ENCODE measurements at places on chromosomes 3 and 15.

DNA sequence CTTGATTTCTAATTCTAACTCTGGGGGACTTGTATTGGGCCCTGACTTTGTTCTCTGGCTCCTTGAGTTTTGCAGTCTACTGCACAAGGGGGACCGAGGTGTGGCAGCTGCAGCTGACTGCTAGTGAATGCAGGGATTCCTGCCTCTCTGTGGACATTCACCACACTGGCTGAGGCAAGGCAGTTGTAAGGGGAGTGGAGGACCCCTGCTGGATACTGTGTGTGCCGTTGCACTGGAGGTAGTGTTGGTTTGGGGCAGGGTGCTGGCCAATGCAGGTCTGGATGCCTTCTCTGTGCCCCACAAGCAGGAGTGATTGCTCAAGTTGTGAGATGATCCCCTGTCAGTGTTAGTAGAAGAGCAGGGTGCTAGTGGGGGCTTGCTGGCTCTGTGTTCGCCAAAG is 626.1 kb downstream of the SQOR start:
- no peak for DNase-seq

DNA sequence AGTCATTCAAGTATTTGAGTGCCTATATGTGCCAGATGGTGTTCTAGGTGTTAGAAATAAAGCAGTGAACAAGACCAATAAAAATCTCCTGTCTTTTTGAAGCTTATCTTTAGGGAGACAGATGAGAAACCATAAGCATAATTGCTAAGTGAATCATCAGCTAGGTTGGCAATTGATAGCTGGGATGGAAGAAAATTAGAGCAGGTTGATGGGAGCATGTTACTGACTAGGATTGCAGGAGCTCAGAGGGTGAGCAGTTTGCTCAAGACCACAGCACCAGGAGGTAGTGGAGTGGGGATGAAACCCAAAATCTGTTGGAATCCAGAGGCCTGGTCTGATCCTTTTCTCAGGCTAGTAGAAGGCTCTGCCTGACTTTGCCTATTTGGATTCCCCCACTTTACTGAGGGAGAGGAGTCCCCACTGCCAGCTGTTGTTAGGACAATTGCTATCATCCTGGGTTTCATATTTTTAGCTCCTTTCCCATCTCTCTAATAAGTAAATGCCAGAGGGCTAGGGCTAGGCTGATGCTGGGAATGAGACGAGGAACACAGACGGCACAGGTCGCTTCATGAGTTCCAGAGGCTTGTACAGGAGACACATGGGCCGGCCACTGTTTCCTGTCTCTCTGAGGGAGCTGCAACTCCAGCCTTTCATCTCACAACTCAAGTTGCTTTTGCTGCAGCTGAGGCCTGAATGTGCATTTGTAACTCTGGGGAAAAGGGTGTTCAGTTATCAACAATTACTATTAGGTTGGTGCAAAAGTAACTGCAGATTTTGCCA is 102.9 kb downstream of the CACNA1D start:
- no peak for DNase-seq

DNA sequence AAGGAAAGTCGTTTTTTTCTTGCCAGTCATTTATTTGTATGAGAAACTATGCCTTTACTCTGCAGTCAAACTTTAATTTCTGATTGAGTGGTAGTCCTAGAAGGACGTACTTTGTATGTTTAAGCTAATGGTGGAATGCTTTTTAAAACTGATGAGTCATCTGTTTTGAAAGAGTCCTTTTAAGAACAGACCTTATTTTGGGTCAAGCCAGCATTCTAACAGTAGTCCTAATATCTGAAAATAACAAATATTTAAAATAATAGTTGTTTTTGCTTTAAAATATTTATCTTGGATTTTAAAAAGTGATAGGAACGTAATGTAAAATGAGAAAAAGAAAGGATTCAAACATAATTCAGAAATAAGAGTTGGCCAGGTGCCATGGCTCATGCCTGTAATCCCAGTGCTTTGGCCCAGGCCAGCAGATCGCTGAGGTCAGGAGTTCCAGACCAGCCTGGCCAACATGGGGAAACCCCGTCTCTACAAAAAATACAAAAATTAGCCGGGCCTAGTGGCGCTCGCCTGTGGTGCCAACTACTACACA is 1.3 kb upstream of the LRRC58 start:
- DNase-seq = no peak

DNA sequence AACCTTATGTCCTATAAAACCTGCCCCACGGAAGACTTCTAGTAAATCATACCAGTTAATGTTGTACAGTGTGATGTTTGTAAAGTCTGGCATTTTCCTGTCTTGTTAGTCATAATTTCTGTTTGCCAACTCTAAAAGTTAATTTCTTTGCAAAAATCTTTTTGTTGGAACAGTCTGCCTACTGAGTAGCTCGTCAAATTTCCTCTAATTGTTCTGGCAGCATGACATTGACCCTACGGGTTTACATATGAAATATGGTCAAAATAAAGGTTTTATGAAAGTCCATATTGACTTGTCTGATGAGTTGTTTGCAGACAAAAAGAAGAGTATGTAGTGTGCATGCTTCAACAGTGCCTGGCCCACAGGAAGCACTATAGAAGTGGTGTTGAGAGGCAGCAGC is 79.8 kb upstream of the SOX2 start:
- DNase-seq = no peak

DNA sequence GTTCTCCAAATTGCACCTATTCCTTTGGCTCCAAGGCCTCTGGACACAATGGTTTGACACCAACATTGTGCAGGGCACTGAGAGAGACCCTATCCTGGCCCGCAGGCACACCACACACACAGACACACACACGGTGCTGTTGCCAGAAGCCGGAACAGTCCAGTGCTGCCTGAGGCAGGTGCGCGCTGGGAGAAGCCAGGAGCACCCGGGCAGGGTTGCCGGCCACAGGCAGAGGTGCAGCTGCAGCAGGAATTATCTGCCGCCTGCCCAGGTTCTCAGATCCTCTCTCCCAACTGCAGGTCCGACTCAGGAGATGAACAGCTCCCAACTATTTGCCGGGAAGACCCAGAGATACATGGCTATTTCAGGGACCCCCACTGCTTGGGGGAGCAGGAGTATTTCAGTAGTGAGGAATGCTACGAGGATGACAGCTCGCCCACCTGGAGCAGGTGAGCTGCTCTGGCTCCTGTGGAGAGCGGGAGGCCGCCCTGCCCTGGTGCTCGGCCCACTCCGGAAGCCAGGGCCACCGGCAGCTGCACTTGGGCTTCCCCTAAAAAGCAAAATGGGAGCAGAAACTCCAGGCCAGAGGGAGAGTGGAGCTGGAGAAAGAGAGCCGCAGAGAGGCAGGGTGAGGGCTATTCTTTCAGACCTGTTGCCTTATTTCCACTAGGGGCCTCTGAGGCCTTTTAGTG is 42.9 kb downstream of the CHDH start:
- DNase-seq = peak; percentile 24

GRCh38 chr3:159378396-159379194 is 576.7 kb downstream of the MFSD1 start:
- DNase-seq = peak; percentile 12

GRCh38 chr3:71430941-71431552 is 152.5 kb downstream of the FOXP1 start:
- no peak for DNase-seq

GRCh38 chr15:96087180-96087884 is 243.2 kb upstream of the NR2F2 start:
- DNase-seq = no peak

DNA sequence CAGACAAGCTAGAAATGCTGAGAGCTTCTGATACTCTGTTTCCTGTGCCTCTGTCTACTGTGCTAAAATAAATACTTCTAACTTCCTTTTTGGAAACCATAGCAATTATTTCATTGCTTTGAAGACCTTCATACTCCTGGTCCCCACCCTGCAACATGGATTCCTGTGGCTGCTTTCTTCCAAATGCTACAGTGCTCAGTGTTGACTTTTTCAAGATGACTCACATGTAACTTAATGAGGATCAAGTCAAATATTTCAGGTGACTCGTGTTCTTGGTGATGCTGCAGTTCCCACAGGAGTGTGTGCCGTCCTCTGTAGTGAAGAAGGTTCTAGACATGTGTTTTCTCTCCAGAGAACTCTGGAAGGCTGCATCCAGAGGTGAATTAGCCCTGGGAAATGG is 288.6 kb downstream of the CLSTN2 start:
- no peak for DNase-seq

DNA sequence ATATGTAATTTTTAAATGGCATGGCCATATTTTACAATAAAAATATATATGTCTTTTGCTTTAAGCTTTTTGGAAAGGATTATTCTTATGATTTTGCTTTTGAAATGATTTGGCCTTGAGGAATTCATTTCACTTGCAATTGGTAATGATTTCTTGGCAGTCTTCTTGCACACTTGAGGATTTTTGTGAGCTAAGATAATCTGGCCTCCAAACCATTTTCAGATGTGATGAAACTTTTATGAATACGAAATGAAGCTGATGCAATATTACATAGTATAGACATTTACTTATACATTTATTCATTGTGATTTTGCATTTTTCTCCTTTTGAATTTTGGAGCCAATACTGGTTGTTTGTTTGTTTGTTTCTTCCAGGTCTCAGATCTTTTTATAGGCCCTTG is 6.4 kb upstream of the SH2D7 start:
- no peak for DNase-seq

DNA sequence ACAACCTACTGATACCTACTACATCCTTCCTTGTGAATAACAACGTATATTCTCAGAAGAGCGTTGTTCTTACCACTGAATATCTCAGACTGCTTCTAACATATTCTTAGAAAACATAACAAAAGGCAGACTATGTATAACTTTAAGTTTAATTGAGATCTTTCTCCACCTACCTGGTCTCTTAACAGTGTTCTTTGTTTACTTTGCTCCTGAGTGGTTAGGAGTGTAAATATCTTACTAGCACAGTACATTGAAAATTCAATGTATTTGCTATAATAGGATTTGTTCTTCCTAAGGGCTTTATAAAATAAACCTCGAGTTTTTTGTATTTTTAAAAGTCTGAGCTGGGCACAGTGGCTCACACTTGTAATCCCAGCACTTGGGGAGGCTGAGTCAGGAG is 7.9 kb upstream of the BLM start:
- DNase-seq = no peak

DNA sequence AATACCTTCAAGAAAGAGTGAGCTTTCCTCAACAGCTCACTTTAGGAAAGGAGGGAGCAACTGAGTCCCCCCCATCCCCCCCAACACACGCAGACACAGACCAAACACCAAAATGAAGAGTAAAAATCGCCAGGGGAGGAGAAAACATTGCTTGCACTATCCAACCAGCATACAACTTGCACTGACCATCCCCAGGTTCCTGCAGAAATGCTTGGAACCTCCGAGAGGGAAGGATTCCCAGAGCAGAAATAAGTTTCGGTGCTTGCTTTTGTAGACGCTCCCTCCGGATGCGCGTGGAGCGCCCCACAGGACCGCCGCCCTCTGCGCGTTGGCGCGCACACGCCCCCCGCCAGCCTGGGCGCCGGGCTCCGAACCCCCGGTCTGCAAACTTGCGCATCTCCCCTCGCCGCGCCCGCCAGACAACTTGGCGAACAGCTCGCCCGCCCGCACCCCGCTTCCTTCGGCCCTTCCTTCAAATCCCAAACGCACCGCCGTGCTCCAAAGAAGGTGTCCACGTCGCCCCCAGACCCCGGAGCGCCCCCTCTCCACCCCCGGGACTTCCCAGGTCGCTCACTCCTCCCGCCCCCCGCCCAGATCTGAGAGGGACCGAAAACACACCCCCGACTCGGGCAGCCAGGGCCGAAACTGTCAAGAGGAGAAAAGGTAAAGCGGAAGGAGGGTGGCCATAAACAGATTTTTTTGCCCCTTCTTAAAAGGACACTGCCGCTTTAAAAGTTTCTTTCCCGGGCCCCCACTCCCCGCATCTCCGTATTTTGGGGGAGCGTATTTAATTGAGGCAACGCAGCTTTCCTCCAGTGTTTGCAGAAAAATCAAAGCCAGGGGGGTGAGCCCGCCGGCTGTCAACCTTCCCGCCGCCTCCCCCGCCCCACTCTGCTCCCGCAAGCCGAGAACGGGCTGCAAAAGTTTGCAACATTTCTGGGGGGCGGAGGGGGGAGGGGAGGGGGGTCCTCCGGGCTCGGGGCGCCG is 859 bp downstream of the RORA start:
- DNase-seq = no peak

DNA sequence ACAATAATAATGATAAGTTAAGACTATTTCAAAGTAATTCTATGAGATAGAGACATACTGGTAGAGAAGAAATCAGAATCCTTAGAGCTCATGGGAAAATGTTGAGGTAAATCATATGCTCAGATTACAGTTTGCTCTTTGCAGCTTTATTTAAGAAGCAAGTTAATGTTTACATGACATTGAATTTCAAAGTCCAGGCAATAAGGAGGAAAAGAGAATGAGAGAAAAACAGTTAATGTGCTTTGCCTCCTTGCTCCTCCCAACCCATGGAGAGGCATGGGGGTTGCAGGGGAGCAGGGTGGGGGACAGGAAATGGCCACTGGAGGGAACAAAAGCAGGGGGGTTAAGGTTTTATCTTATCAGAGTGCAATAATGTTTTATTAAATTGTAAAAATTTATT is 42.2 kb upstream of the ZBTB38 start:
- DNase-seq = no peak

DNA sequence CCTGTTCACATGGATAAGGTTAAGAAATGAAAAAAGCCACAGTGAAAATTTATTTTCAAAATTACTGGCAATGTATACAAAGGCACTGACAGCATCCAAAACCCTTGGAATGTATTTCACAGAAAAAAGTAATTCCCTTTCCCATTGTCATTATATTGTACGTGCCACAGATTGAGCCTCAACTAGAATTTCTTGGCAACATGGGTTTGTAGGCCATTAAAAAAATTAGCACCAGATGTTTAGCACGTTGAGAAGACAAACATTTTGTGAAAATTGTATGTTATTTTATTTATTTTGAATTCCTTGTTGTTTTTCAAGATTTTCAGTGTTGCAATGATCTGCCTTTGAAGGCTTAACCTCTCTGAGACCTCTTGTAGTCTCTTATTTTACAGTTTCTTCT is 76.3 kb upstream of the EPHB3 start:
- no peak for DNase-seq

- no peak for DNase-seq
These were observed 651 bp downstream of the PLCD1 start for GRCh38 chr3:38028621-38029361.

DNA sequence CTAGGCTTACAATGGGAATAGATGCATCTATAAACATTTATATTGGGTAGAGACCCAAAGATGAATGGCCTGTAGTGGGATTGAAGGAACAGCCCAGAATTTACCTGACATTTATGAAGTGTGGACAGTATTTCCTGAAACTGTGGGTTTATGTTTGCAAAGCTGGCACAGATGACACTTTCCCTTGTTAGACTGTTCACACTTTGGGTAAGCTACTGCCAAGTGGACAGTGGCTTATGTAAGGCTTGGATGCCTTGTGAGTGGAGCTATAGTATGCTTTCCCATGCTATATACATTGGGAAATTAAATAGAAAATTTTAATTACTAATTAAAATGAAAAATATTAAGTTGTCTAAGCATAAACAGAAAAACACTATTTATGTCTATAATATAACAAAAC is 48.5 kb downstream of the STARD9 start:
- DNase-seq = no peak

Data from NCI-H526 treated with DMSO at 0.1 percent for 48 hours (cell line).